Osteoblast (primary cell): ENCODE measurements at places on chromosomes 12 and 14. TPM values are rescaled to one million over a fixed set of nuclear protein-coding genes. Genes with fewer than 3 reads are reported as not detected.
A peak's percentile ranks its signal among the peaks of the same experiment; 100 is the strongest.

The MYO1H gene
- 1.5 TPM in 1 of 2 replicates, not detected in the other for total RNA-seq

DNA sequence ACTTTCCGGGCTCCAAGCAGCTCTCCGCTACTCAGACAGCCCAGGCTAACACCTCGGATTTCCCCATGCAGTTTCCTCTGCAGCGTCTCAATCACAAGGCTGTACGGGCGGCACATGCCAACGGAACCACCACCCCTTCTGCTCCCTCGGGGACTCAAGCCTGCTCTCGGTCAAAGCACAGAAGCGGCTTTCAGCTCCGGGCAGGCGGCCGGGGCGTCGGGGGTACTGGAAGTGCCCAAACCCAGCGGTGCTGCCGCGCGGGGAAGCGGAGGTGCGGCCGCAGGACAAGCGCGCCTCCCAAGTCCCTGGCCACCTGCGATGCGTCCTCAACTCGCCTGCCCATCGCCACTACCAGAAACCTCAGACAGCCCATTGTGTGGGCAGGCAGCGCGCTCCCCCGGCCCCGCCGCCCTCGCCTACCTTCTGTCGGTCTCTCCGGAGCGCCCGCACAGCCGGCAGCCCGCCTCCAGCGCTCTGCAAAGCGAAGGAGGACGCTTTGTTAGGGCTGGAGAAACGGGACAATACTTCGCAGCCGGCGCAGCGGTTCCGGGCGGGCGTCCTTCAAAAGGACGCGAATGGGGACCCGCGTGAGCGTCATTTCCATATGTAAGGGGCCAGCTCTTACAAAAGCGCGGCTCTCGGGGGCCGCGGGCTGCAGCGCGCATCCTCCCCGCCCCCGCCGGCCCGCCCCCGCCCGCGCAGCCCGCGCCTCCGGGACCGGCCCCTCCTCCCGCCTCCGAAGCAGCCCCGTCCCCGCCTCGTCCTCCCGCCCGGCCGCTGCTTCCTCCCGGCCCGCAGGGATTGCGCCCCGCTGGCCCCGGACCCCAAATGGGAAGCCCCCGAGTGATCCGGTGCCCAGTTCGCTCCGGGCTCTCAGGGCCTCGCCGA is 674 bp downstream of the NIN start:
- DNase-seq: peak; percentile 87

The TMEM119 gene
- 359 and 362 TPM in 2 replicates for total RNA-seq

The ENDOU gene
- not detected in 2 replicates for total RNA-seq

The NAB2 gene
- 53.6 and 70.9 TPM in 2 replicates for total RNA-seq

DNA sequence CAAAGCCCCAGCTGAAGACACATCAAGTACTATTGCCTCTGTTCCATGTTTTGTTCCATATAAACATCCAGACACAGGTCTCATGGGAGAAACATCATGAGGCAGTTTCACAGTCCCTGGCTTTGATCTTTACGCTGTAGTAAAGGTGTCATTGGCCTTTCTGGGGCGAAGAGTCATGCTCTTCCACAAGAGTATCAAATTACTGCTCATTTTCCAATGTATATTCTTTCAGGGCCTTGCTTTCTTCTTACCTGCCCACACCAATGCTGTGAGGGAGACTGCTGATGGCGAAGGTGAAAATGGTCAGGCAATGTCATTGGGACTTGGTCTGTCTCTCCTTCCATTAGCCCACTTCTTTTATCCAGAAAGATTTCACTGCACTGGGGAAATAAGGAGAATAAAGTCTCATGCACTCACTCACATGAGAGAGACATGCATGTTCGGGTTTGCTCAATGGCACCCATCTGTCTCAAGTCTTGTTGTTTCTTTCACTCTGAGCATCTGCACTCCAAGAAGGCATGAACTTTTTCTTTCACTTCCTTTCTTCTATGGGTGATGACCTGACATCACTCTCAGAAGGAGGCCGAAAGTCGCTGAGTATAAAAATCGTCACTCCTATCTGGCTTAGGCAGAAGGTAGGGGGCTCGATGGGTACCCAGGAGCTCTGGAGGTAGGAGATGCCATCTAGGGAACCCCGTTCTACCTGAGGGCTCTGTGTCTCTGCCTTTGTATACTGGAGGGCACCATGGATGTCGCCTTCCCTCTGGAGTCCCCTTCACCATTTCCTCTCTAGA is 1.3 kb upstream of the JDP2 start:
- no peak for DNase-seq

- DNase-seq: no peak
Measured at GRCh38 chr12:22781339-22781738, 156.4 kb downstream of the ETNK1 start.

GRCh38 chr12:67998379-67998778 is 9.1 kb downstream of the IFNG-AS1 start:
- DNase-seq: no peak

DNA sequence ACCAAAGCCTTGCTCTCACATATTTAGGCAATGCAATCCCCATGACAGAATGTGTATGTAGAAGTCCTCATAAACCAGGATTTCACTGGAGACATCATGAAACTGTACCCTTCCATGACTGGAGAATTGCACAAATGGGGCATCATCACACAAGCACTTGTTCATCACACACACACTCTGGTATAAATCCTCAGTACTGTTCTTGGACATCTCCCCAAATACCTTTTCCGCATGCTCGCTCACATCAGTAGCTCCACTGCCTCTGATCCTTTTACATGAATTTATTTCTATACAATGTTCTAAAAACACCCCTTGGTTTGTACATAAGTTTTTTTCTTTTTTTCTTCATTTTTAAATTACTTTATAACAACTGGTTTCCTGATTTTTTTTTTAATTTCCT is 3.3 kb upstream of the ING4 start:
- no peak for DNase-seq

The KRT71 gene
- not detected in 2 replicates for total RNA-seq

DNA sequence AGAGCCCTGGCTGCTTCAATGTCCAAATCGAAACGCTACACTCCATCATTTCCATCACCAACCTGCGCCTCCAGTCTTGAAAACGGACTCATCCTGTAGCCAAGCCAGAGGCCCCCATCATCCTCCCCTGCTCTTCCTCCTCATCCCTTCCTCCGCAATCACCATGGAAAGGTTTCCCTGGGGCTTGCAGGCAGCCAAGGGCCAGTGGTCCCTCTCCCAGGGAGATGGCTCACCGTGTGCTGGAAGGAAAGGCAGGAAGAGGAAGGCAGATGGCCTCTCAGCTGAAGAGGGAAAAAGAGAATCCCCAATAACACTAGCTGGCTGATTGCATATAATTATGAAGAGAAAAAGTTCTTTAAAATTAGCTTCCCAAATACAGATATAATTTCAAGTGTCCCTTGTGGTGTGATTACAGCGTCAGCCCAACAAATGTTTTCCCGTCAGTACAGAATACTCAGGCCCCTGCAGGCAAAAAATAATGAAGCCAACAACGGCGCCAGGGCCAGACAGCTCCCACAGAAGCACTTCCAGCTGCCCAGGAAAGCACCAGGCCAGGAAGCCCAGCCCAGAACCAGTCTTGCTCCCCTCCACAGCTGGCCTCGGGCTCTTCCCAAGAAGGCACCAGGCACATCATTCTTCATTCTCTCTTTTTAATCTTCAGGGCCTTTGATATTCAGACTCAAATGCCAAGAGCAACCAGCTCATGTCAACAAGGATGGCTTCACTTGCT is 24.7 kb downstream of the ITPK1 start:
- DNase-seq: peak; percentile 93

- no peak for DNase-seq
Measured at GRCh38 chr12:106058256-106059182, 80.2 kb downstream of the NUAK1 start.

GRCh38 chr14:54597795-54598443 is 31.0 kb downstream of the SAMD4A start:
- no peak for DNase-seq

- no peak for DNase-seq
Measured at GRCh38 chr12:74849801-74850200, 312.2 kb downstream of the ATXN7L3B start.

DNA sequence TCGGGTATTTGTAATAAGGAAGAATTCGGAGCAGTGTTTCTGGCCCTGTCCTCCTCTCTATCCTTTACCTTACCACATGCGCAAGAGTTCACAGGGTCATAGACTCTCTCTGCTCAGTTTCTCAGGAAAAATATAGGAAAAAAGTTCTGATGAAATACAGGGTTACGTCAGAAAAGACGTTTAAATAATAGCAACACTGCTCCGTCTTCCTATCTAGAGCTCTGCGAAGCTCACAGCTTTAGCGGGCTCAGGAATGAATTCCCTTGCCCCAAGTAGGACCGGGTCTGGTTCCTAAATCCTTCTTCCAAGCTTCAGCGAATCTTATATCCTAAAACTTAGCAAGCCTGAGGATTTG is 365 bp downstream of the CCDC59 start:
- DNase-seq: peak; percentile 35

GRCh38 chr12:28257411-28257810 is 67.2 kb downstream of the CCDC91 start:
- no peak for DNase-seq

The KRT1 gene
- total RNA-seq: not detected in 2 replicates

The PTPRQ gene
- total RNA-seq: 5.3 and 5.4 TPM in 2 replicates

The SLC10A1 gene
- total RNA-seq: not detected in 2 replicates

- DNase-seq: peak; percentile 27
Measured at GRCh38 chr12:11171969-11172675, 1.1 kb downstream of the SMIM10L1 start.

GRCh38 chr14:54643696-54644176 is 76.8 kb downstream of the SAMD4A start:
- no peak for DNase-seq

DNA sequence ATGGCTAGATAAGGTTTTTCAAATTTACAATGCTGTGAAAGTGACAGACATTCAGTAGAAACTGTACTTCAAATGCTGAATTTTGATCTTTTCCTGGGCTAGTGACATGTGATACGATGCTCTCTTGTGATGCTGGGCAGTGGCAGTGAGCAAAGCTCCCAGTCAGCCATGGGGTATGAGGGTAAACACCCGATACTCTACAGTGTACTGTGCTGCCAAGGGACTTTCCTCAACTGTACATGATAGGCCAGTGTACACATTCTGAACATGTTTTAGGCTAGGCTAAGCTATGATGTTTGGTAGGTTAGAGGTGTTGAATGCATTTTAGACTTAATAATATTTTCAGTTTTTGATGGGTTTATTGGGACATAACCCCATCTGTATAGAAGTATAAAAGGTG is 17.6 kb downstream of the MBIP start:
- no peak for DNase-seq

The SRRM4 gene
- not detected in 2 replicates for total RNA-seq

DNA sequence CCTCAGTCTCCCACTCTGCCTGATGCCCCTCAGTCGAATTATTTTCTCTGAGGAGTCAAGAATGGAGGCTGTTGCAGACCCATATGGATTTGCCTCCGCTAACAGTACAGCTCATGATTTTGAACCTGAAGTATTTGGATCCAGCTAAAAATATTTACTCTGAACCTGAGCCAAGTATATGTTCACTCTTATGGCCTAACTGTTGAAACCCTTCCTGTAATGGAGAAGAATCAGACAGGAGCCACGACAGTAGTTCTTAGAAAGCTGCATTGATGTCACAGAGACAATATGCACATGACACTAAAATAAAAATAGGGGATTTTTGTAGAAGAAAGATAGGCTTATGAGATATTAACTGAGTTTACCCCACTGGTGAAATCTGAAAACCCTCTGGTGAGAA is 1128.3 kb upstream of the FLRT2 start:
- no peak for DNase-seq

The CLEC12A gene
- 0.29 and 0.72 TPM in 2 replicates for total RNA-seq

DNA sequence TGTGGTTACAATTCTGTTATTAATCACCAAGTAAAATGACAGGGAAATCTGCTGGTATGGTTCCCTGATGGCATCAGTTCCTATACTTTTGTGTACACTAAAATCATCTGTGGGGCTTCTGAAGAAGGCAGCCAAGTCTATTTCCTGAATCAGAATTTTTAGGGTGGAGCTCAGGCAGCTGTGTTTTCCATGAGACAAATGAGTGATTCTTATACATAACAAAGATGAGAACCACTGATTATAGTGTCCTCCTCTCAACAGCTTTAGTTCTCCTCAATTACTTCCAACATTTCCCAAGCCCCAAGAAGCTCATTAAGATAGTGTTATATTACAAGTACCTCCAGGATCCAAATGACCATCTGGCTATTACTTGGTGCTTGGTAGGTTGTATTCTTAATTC is 64.5 kb upstream of the USP44 start:
- DNase-seq: no peak

DNA sequence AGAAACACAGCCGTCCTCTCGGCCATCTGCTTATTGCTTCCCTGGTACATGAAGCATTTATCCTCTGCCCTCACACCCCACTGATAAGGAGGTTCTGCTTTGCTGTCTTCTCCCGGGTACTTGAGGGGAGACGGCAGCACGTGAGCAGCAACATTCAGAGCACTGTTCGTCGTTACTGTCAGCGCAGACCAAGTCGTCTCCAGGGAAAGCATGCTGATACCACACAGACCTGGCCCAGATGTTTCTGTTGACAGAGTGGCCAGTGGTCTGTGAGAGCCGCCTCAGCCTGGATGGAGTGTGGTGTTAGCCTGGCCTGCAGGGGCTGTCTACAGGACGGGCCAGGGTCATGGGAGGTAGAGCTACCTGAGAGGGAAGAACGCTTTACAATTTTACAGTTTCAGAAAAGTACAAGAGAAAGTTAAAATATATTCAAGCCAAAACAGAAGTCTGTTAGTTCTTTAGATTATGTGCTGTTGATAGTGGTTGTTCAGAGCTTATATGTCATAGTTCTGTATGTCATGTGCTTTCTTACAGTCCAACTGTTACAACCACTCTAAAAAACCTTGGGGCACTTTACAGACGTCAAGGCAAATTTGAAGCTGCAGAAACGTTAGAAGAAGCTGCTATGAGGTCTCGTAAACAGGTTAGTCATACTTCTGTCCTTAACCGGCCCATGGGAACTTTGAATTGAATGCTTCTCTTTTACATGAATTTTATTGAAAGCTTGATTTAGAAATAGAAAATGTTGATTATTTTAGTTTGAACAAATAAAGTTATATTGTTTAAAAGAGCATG is 38.2 kb downstream of the XRCC3 start:
- DNase-seq: peak; percentile 41

GRCh38 chr12:11568155-11568761 is 81.2 kb upstream of the ETV6 start:
- DNase-seq: no peak

DNA sequence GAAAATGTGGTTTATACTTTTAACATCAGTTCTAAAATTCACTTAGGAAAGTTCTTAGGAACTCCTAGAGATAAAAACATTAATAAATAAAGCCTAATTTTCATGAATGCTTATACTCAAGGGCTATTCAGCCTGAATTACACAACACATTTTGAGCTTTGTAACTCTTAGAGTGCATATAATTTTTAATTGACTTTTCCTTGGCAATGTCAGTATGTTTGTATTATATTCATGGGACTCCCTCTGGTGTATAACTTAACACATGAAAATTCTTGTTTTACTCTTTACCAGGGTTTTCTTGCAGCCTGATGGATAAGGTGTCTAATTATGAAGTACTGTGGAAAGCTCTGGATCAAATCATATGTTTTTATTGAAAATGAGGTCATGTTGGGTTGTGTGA is 150.6 kb upstream of the HMGA2 start:
- DNase-seq: no peak

GRCh38 chr14:65943916-65944410 is 531.4 kb downstream of the FUT8 start:
- DNase-seq: no peak

DNA sequence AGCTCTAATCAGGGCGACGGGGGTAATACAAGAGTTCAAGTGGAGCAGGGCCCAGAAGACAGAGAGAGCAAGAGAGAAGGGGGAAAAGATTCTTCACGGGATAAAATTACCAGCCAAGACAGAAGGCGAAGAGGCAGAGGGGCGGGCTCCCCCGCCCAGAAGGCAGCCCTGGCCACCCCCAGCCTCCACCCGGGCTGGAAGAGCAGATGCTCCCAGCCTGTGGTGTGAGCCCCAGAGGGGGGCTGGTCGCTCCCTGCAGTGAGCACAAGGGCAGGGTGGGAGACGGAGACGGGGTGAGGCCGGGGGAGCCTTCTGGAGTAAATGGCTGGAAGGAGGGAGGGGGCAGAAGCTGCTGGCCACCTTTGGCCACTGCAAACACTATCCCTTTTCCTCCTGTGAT is 1035.6 kb downstream of the VRK1 start:
- DNase-seq: peak; percentile 63
